ENCODE measurements at places on chromosomes 11 and 22. TPM values are rescaled to one million over a fixed set of nuclear protein-coding genes. Genes with fewer than 3 reads are reported as not detected.

CLDN5 gene
- total RNA-seq, result 8.7 TPM

LRRC74B gene
- total RNA-seq, result 0.24 TPM

ZNF70 gene
- total RNA-seq, result 5.3 TPM

PTPMT1 gene
- total RNA-seq, result 26.7 TPM

All from umbilical cord (tissue), 2 donors.